Naive thymus-derived CD8-positive, alpha-beta T cell (primary cell): ENCODE measurements at places on chromosomes 1 and 21. TPM values are rescaled to one million over a fixed set of nuclear protein-coding genes. Genes with fewer than 3 reads are reported as not detected.

DNA sequence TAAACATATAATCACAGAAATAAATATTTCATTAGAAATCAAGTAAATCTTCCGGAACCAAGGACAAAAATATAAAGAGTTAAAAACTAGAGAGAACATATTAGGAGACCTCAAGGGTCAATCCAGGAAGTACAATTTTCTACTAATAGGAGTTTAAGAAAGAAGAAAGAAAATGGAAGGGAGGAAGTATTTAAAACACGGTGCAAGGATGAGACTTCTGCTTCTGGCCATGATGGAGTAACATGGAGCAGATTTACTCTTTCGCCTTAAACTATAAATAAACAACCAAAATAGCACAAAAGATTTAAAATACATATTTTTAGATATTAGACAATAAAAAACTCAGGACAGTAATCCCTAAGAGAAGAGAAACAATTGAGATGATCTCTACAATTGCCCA, 12.6 kb upstream of the IFNAR1 start:
- no peak overlapping the region for H3K4me3 ChIP-seq
- H3K27me3 ChIP-seq, result no peaks in the 10 kb centered on the region
- peaks cover 5% of the 10 kb centered on the region for H3K36me3 ChIP-seq
- no peak overlapping the region for H3K27ac ChIP-seq

GRCh38 chr1:181219938-181220337, 131.4 kb downstream of the IER5 start:
- DNase-seq, result no peak
- H3K36me3 ChIP-seq, result no peaks in the 10 kb centered on the region
- peaks cover 2% of the 10 kb centered on the region for H3K27me3 ChIP-seq
- H3K4me3 ChIP-seq, result no peak overlapping the region
- H3K4me1 ChIP-seq, result peaks cover 8% of the 10 kb centered on the region

DNA sequence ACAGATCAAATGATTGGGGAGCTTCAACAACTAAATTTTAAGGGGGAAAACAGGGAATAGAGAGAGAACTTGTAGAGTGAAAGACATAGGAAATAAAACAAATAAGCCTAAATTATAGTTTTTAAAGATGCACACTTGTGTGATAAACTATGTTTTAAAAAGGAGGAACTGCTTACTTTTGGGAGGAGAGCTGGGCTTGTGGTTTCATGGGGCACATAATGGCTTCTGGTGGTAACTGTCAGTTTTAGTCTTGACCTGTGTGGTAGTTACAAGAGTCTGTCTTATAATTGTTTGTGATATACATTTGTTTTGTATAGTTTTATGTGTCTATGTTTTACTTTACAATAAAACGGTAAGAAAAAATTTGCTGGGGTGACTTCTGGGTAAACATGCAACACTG, 165.3 kb downstream of the COL24A1 start:
- no peak overlapping the region for H3K4me3 ChIP-seq
- H3K27ac ChIP-seq, result no peak overlapping the region
- no peaks in the 10 kb centered on the region for H3K27me3 ChIP-seq

DNA sequence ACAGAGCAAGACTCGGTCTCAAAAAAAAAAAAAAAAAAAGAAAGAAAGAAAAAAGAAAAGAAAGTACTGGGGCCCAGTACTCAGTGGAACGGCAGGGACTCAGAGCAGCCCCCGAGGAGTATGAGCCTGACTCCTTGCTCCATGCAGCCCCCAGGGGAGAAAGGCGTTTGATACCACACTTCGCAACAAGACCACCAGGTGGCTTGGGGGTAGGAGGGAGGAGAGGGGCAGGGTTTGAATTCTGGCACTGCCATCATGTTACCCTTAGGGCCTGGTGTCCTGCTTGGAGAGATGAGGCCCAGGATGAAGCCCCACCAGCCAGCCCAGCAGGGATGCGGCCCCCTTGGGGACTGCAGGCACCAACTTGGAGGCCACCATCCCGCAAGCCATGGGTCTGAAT, 321.3 kb upstream of the VAMP3 start:
- H3K36me3 ChIP-seq, result no peaks in the 10 kb centered on the region
- no peak for DNase-seq
- H3K27ac ChIP-seq, result no peak overlapping the region
- no peaks in the 10 kb centered on the region for H3K27me3 ChIP-seq

GRCh38 chr1:32138965-32139364, 31.1 kb downstream of the KPNA6 start:
- H3K36me3 ChIP-seq, result peaks cover 6% of the 10 kb centered on the region
- H3K27ac ChIP-seq, result no peak overlapping the region
- no peak for DNase-seq
- H3K4me3 ChIP-seq, result no peak overlapping the region

DNA sequence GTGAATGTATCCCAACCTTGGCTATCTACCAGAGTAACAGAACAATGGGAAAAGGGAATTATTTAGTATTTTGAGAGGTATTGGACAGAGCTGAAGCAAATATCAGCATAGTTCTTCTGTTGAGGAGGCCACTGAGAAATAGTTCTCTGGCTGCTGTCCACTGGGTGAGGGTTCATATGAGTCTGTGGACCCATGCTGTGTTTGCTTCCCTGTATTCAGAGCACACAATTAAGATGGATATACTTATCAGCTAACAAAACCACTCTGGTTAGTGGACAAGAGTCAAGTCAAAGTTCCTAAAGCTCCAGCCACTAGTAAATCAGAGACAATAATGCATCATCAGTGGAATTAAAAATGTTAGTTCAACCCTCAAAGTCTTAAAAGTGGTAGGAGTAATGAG, 66.1 kb downstream of the RGS18 start:
- H3K27me3 ChIP-seq, result no peaks in the 10 kb centered on the region
- no peak overlapping the region for H3K4me3 ChIP-seq
- H3K4me1 ChIP-seq, result no peaks in the 10 kb centered on the region
- no peak overlapping the region for H3K27ac ChIP-seq

DNA sequence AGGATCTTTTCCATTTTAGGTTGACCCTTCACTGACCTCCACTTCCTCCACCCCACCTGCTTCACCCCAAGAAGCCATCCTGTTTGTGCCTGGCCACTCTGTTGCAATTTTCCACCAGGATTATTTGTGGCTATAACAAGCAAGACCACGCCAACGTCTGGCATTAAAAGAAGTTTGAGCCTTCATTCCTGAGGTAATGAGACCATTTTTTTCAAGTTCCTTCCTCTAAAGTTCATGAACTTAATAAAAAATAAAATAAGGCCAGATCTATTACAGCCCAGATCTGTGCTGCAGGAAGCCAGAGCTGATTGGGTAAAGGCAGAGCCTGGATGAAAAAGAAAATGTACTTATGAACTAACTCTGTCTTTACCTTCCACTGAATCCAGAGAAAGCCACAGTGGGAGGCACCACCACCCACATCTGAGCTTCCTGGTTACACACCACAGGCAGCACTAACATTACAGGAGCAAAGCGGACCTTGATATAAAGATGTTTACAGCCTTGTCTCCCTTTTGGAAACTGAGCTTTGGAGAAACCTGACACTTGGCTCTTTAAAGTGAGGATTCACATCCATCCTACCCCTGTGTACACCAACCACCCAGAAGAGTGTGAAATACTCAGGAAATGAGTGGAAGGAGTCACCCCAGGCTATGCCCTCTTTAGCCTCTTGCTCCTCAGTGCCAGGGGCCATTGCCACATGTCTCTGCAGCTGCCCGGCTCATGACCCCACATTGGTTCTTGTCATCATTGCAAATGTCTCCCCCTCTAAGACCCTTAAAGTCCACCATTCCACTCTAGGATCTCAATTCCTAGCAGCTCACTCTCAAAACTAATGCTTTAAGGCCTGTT, 293.6 kb downstream of the PLPP3 start:
- no peak overlapping the region for H3K4me3 ChIP-seq
- no peaks in the 10 kb centered on the region for H3K4me1 ChIP-seq
- H3K36me3 ChIP-seq, result no peaks in the 10 kb centered on the region

GRCh38 chr1:228794810-228795209, 59.5 kb downstream of the RHOU start:
- DNase-seq, result no peak
- no peaks in the 10 kb centered on the region for H3K27me3 ChIP-seq
- peaks cover 22% of the 10 kb centered on the region for H3K4me1 ChIP-seq
- H3K27ac ChIP-seq, result no peak overlapping the region

DNA sequence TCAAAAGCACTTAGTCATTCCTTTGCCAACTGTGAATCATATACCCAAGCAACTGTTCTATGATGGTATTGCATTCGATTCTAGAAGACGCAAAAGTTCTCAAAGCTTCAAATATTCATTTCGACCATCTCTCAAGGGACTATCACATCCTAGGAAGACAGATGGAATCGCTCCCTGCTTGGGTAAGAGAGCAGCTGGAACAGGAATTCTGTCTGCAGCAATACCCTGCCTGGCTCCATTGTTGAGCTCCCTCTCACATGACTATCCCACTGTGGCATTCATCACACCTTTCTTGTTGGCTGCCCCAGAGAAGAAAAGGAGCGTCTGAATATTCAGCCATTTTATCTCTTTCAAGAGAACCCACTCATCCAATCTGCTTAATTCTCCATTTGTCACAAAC, 397.7 kb downstream of the NTNG1 start:
- H3K27me3 ChIP-seq, result peaks cover 4% of the 10 kb centered on the region
- no peaks in the 10 kb centered on the region for H3K36me3 ChIP-seq
- no peak for DNase-seq
- no peak overlapping the region for H3K4me3 ChIP-seq
- H3K4me1 ChIP-seq, result no peaks in the 10 kb centered on the region

DNA sequence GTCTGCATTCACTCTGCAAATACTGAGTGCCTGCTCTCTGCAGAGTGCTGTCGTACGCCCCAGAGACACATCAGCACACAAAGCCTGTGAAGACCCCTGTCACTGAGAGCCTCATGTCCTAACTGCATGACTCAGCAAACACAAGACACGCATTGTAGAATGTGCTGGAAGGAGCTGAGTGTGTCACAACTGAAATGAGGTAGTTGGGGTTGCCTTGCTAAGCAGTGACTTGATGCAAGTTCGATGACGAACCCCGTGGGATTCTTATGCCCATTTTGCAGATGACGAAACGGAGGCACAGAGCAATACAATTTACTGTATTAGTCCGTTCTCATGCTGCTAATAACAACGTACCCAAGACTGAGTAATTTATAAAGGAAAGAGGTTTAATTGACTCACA, 65.1 kb downstream of the RIPK4 start:
- no peaks in the 10 kb centered on the region for H3K36me3 ChIP-seq
- no peak for DNase-seq
- H3K4me1 ChIP-seq, result no peaks in the 10 kb centered on the region
- no peak overlapping the region for H3K4me3 ChIP-seq
- H3K27ac ChIP-seq, result no peak overlapping the region
- peaks cover 6% of the 10 kb centered on the region for H3K27me3 ChIP-seq

- no peak overlapping the region for H3K27ac ChIP-seq
- H3K36me3 ChIP-seq, result no peaks in the 10 kb centered on the region
- no peaks in the 10 kb centered on the region for H3K27me3 ChIP-seq
- H3K4me3 ChIP-seq, result no peak overlapping the region
- DNase-seq, result no peak
Measured at GRCh38 chr1:210377731-210378333, 49.1 kb downstream of the HHAT start.

DNA sequence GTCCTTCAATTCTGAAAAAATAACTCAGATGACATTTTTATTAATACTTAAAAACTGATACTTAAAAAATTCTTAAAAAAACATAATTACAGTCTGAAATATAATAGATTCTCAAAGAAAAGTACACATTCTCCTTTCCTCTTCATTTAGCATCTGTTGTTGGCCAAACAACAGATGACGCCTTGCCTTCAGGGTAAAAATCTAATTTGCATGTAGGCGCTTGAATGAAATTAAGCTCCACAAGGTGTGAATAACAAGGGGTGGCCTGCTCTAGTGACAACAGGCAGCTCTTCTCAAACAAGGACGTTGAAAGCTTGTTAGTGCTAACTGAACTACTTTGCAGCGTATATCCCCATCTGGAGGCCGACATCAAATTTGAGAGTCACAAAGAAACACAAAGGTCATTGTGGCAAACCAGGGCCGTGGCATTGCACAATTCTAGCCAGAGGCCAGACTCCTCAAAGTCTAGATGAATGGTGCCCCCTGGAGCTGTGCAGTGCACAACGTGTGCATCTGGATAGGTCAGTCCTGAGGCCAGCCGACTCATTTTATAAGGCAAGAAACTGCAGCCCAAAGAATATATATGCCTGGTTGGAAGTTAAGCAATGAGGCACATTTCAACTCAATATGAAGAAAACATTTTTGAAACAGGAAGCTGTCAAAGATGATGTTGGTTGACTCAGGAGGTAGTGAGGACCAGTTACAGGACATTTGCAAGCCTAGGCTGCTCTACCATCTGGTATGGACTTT, 459.2 kb upstream of the RUNX1 start:
- no peak overlapping the region for H3K4me3 ChIP-seq
- H3K27me3 ChIP-seq, result no peaks in the 10 kb centered on the region

GRCh38 chr1:110859062-110859461, 13.9 kb upstream of the CD53 start:
- peaks cover 7% of the 10 kb centered on the region for H3K4me1 ChIP-seq
- no peaks in the 10 kb centered on the region for H3K27me3 ChIP-seq
- no peak for DNase-seq
- H3K4me3 ChIP-seq, result no peak overlapping the region
- H3K27ac ChIP-seq, result no peak overlapping the region
- H3K36me3 ChIP-seq, result no peaks in the 10 kb centered on the region

DNA sequence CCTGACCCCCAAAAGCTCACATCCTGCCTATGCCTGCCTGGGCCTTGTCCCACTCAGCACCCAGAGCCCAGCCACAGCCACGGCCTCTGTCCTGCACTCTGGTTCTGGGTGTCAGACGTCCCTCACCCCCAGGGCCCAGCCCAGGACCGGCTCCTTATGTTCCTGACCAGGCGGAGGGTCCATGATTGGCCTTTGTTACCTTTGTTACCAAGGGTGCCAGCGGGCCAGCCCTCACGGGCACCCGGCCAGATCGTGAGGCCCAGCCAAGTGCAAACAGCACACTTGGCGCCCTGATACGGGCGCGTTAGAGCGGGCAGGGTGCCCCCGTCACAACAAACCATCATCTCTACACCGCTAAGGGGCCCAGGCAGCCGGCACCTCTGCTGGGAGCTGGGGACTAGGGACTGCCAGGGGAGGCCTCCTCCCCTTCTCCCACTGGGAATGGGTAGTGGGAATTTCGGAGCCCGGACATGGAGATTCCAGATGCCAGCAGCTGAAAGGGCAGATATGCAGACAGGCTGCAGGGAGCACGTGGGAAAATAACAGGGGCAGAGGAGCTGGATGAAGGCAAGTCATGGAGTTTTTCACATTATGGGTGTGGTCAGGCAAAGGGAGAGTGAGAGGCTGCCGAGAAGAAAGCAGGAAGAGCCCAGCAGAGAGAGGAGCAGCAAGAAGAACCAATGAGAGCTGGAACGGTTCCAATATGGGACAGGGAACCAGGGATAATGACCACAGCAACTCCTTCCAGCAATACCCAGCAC, 22.1 kb downstream of the HSPG2 start:
- DNase-seq, result no peak
- H3K27me3 ChIP-seq, result no peaks in the 10 kb centered on the region
- H3K4me1 ChIP-seq, result peaks cover 12% of the 10 kb centered on the region
- peak overlapping the region; percentile 31 for H3K27ac ChIP-seq
- no peaks in the 10 kb centered on the region for H3K36me3 ChIP-seq
- no peak overlapping the region for H3K4me3 ChIP-seq

- H3K4me1 ChIP-seq, result peaks cover 5% of the 10 kb centered on the region
- H3K27ac ChIP-seq, result no peak overlapping the region
- no peaks in the 10 kb centered on the region for H3K36me3 ChIP-seq
- no peaks in the 10 kb centered on the region for H3K27me3 ChIP-seq
- H3K4me3 ChIP-seq, result no peak overlapping the region
- no peak for DNase-seq
Measured at GRCh38 chr1:232899268-232899667, 51.1 kb upstream of the NTPCR start.

TNFAIP8L2 gene
- total RNA-seq, result 31.5 TPM

IGSF9 gene
- 0.16 TPM for total RNA-seq

TMEM125 gene
- not detected for total RNA-seq

S100A8 gene
- total RNA-seq, result not detected

HRNR gene
- total RNA-seq, result not detected

IGSF3 gene
- total RNA-seq, result 0.13 TPM

VAV3 gene
- total RNA-seq, result 2.5 TPM

TTC34 gene
- total RNA-seq, result 6.2 TPM

CBS gene
- total RNA-seq, result 0.18 TPM

ADORA3 gene
- total RNA-seq, result not detected
